Prostate gland (tissue), 2 donors: ENCODE measurements at places on chromosomes 2 and 18. TPM values are rescaled to one million over a fixed set of nuclear protein-coding genes. Genes with fewer than 3 reads are reported as not detected.
A peak's percentile ranks its signal among the peaks of the same experiment; 100 is the strongest.

Gene EPAS1
- total RNA-seq: 356 TPM

Gene PSMA8
- not detected for total RNA-seq

DNA sequence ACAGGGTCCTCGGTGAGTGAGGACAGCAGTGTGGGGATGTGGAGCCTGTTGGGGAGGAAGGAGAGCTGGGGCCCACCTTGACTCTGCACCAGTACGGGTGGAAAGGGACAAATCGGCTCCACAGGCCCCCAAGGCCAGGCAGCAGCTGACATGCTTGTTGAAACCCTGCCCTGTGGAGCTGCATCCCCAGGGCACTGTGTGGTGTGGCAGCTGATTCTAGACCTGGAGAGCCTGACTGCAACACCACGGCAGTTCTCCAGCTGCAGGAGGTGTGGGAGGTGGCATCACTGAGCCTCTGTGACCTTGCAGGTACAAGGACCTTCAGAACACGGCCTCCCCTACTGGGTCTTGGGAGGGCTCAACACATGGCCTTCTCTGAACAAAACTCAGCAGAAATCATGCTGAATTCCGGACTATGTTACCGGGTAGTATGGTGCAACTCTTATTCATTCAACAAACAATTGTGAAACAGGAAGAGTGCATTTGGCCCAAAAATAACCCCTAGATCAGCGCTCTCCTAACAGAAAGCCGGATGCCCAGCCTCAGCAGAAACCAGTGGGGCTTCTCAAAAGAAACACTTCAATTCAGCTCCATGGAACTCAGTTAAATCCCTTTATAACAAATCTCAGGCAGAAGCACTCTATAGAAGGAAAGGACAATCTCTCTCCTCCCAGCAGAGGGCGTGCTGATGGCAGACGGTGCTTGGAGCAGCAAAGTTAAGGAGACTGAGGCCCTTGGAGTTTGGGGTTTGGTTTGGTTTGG is 104.4 kb upstream of the SALL3 start:
- H3K27ac ChIP-seq: no peak overlapping the region
- no peaks in the 10 kb centered on the region for H3K27me3 ChIP-seq
- DNase-seq: peak; percentile 39
- no peaks in the 10 kb centered on the region for H3K4me1 ChIP-seq

GRCh38 chr2:236223675-236224074 is 40.5 kb downstream of the ASB18 start:
- no peaks in the 10 kb centered on the region for H3K27me3 ChIP-seq
- H3K36me3 ChIP-seq: no peaks in the 10 kb centered on the region
- no peak overlapping the region for H3K27ac ChIP-seq
- DNase-seq: no peak
- H3K4me1 ChIP-seq: no peaks in the 10 kb centered on the region
- no peak overlapping the region for H3K4me3 ChIP-seq

- H3K4me3 ChIP-seq: no peak overlapping the region
- DNase-seq: no peak
- no peaks in the 10 kb centered on the region for H3K4me1 ChIP-seq
- no peaks in the 10 kb centered on the region for H3K36me3 ChIP-seq
Measured at GRCh38 chr18:54662986-54663385, 71.9 kb downstream of the DYNAP start.

DNA sequence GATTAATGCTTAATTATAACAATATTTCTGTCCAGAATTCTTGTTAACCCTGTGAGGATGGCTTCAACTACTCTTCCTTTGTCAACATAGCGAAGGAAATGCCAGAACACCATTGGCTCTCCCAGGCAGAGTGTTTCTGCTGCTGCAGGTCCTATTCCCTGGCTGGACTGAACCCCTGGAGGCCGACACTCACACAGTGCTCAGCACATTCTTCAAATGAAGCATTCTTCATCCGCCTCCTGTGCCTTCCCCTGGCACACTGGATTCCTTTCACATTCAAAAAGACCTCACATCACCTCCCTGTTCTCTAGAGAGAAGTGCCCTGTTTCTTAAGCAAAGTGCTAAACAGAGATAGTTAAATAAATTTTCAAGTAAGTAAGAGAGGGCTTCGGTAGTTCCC is 187.3 kb upstream of the MSH6 start:
- H3K27me3 ChIP-seq: no peaks in the 10 kb centered on the region
- H3K36me3 ChIP-seq: no peaks in the 10 kb centered on the region
- DNase-seq: no peak
- no peak overlapping the region for H3K27ac ChIP-seq
- H3K4me3 ChIP-seq: no peak overlapping the region

GRCh38 chr2:226611944-226612318 is 187.7 kb downstream of the IRS1 start:
- no peak for DNase-seq
- H3K27ac ChIP-seq: no peak overlapping the region
- no peaks in the 10 kb centered on the region for H3K4me1 ChIP-seq

DNA sequence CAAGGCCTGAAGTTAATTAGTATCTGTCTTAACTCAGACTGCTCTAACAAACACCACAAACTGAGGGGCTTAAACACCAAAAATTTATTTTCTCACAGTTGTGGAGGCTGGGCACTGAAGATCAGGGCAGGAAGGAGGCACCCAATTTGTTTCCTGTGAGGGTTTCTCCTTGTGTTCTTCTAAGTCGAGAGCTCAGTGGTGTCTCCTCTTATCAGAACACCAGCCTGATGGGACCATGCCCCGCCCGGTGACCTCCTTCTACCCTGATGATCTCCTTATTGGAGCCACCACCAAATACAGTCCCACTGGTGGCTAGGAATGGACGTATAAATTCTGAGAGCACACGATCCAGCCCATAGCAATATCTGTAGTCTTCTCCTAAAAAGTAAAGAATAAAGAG is 20.5 kb downstream of the TMEM18 start:
- H3K4me3 ChIP-seq: no peak overlapping the region
- H3K4me1 ChIP-seq: no peaks in the 10 kb centered on the region
